CD4-positive, alpha-beta T cell treated with Interleukin-4 for 4 hours (primary cell): ENCODE measurements at places on chromosomes 11 and 22.

DNA sequence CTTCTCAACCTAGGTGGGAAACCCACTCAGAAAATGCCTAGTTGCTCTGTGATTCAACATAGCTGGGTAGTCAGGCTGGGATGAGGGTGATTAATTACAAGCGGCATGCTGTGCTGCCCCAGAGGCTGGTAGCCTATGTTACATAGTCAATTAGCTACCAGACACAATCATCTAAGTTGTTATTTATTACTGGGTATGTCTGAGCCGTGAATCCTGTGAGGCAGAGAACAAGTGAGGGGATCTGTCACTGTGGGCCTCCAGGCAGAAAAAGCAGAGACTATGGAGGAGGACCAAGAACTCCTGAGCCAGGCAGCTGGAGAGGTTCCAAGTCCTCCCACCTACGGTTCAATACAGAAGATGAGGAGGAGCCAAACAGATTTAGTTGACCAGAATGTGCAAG is 186.6 kb upstream of the BDNF start:
- no peak for DNase-seq

DNA sequence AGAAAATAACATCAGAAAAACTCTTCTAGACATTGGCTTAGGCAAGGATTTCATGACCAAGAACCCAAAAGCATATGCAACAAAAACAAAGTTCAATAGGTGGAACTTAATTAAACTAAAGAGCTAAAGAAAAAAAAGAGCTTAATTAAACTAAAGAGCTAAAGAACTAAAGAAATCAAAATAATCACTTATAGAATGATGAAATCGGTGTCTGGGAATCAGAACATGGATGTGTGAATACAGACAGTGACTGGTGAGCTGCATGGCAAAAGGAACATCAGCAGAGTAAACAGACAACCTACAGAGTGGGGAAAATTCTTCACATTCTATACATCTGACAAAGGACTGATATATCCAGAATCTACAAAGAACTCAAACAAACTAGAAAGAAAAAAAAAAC is 41.4 kb downstream of the ZNF280B start:
- DNase-seq, result no peak

GRCh38 chr11:93906486-93906885 is 56.1 kb upstream of the VSTM5 start:
- DNase-seq, result no peak

DNA sequence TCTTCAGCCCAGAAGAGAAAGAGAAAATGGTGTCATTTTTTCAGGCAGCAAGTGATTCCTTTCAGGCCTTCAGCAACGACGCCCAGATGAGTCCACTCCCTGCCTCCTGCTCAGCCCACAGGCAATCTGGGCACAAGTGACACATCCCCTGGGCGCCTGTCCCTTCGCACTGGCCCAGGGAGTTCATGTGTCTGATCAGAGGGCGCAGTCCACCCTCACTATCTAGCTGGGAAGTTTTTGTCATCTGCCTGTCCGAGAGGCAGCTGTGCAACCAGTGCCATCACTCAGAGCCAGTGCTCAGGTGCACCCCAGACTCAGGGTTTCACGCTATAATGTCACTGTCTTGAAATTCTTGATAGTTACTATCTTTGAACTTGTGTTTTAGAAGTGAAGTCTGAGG is 1.4 kb upstream of the KCNQ1OT1 start:
- no peak for DNase-seq

DNA sequence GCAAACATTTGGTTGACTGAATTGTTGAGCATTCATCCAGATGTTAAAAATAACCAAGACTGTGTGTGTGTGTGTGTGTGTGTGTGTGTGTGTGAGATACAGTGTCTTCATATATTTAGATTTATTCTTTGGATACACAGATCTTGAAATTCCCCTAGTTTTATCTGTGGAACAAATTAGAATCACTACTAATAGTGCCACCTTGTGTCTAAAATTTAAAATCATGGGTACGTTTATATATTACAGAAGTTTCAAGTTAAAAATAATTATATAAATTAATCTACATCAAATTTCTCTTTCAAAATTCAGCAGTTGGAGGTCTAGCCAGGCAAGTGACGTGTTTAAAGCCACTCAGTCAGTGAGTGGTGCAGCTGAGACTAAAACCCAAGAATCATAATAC is 1566.2 kb upstream of the TENM4 start:
- DNase-seq, result no peak

- no peak for DNase-seq
Measured at GRCh38 chr11:79196950-79197349, 243.9 kb downstream of the TENM4 start.

DNA sequence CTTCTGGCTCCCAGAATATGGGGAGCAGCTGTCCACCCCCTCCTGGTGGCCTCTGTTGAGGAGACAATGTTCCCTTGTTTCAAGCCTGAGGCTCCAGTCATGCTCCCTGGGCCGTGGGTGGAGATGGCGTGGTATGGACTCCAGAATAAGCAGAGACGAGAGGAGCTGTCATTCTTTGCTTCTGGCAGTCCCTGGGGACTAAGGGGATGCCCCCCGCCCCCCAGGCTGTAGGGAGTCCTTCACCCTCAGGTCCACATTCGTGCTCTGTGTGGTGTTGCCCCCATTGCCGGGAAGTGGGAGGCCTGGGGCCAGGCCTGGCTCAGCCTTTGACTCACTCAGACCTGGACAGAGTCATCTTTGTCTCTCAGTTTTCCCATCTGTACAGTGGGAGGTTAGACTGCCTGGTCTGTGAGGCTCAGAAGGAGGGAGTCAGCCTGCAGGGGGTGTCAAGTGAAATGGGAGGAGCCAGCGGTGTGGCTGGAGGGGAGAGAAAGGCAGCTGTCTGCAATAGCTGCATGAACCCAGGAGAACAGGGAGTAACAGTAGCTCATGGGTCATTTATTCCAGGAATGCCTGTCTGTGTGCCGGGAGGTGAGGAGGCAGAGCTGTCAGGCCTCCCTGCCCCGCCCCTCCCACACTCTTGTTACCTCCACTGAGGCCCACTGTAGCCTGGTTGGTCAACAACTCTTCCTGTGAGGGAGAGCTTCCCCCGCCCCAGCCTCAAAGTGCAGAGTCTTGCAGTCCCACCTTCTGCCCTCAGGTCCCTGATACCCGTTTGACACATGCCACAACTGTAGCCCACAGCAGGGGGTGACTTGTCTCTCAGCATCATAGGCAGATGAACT is 6.3 kb downstream of the ARHGEF17 start:
- no peak for DNase-seq

- no peak for DNase-seq
Measured at GRCh38 chr11:130603335-130603906, 155.0 kb downstream of the ADAMTS15 start.

- DNase-seq, result no peak
Measured at GRCh38 chr11:104956528-104956927, 11.8 kb downstream of the CASP4 start.

DNA sequence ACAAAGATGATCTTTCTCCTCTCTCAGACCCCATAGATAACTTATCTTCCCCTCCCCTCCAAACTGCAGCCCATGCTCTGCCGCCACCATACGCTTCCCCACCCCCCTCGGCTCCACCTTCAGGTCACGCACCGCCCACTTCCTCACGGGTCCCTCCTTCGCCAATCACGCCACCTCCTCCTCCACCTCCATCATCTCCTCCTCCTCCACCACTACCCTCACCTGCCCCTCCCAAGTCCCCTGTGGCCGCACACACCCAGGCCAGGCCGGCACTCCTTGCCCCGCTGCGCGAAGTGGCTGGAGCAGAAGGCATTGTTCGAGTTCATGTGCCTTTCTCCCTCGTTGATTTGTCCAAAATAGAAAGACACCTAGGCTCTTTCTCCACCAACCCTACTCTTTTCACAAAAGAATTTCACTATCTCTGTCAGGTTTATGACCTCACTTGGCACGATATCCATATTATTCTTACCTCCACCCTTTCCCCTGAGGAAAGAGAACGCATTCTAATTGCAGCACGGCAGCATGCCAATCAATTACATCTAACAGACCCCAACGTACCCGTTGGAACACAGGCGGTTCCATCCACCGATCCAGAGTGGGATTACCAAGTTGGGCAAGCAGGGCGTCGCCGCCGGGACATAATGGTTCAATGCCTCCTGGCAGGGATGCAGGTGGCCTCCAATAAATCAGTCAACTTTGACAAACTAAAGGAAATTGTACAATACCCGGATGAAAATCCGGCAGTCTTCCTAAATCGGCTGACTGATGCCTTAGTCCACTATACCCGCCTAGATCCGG is 12.3 kb upstream of the OR56A3 start:
- DNase-seq, result no peak

- DNase-seq, result no peak
Measured at GRCh38 chr22:36548606-36549005, 19.6 kb upstream of the EIF3D start.

DNA sequence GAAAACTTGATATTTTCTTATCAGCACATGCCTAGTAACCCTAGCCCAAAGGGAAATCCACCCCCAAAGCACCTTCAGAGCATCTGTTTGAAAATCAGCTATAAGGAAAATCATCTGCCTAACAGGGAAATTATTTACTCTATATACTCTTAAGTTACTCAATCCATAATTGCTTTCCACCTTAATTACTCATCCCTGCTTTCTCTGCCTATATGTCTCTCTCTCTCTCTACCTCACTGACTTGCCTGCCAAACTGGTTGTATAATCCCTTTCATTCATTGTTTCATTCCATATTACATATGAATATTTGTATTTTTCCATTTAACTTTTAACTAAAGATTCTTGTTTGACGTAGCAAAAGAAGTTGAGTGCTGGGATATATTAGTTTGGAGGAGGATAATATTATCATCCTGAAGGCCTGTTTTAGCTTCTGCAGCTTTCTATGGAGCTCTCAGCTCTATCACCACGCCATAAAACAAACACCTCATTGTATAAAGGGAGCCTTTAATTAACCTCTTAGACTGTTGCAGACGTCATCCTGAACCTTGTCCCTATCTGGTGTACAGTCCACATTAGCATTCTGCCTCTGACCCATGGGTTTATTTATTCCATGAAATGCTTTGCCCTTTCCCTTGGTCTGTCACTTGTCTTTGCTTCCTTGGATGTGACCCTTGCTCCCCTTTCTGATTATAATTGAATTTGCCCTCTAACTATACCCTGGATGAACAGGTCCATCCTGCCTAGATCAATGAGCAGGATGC is 98.9 kb downstream of the INSC start:
- no peak for DNase-seq

DNA sequence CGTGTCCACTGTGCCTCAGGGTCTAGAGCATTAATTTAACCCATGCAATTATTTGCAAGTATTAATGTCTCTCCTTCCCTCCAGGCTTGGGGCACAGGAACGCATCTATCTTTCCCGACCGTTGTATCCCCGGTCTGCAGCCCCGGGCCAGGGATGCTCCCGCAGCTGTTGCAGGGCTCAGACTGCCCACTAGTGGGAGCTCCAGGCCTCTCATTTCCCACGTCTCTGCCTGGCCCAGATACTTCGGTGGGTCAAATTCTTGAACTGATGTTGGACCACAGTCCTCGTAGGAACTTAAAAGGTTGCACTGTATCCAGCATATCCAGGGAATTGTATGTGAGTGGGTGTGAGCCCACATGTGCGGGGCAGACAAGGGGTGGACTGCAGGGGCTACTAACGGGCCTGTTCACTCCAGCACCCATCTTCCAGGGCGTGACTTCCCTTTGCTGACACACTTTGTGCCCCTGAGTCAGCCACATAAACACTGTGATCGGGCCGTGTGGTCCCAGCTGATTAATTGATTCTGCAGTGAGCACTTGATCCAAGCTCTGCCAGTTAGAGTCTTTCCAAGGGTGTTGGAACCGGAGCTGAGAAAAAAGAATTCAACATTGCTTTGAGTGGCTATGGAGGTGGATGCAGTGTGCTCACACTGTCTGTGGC is 451.3 kb downstream of the TBC1D22A start:
- DNase-seq, result peak; percentile 9

GRCh38 chr11:92453055-92453454 is 228.4 kb downstream of the FAT3 start:
- DNase-seq, result no peak

- DNase-seq, result no peak
Measured at GRCh38 chr22:24433001-24433827, 5.8 kb downstream of the ADORA2A start.

DNA sequence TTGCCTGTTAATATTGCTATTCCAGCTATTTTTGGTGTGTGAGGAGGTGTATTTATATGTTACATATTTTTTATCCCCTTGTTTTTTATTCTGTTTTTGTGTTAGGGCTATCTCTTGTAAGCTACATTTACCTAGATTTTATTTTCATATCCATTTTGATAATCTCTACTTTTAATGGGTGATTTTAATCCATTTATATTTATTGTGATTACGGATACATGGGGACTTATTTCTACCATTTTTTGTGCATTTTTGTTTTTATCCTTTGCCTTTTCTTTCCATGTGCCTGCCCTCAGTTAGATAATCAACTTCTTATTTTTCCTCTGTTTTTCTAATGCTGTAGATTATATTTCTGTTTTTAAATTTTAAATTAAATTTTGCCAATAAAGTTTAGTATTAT is 28.3 kb downstream of the PDHX start:
- no peak for DNase-seq

- DNase-seq, result no peak
Measured at GRCh38 chr22:27331526-27332281, 469.9 kb downstream of the MN1 start.

DNA sequence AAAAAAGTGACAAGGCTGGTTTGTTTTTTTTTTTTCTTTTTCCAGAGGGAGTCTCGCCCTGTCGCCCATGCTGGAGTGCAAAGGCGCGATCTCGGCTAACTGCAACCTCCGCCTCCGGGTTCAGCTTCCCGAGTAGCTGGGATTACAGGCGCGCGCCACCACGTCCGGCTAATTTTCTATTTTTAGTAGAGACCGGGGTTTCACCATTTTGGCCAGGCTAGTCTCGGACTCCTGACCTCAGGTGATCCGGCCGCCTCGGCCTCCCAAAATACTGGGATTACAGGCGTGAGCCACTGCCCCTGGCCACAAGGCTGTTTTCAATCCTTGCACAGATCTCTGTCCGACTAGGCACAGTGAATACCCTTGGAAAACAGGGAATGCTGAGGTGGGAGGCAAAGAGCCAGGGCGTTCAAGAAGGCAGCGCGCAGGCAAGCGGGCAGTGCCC is 566 bp downstream of the ATP6V1E1 start:
- DNase-seq, result no peak

DNA sequence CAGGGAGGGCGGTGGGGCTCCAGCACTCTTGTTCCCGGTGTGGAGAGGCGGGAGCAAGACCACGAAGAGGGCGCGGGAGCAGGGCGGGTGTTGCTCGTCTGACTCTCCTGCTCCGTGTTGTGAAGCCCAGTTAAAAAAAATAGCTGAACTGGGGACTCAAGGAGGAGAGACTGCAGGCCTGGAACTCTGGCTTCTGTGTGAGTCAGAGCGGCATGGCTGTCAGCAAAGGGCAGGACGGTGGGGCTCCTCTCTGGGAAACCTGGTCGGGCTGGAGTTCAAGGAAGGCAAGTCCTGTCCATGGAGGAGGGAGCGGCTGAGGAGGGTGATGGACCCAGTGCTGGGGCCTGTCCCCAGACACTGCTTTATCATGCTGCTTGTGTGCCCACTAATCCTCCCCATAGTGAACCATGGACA is 152.3 kb downstream of the FEZ1 start:
- DNase-seq, result no peak

- no peak for DNase-seq
Measured at GRCh38 chr11:8257003-8257664, 6.5 kb downstream of the LMO1 start.

GRCh38 chr11:75773595-75774353 is 5.2 kb downstream of the DGAT2 start:
- DNase-seq, result peak; percentile 10

GRCh38 chr11:35012467-35013191 is 96.2 kb downstream of the PDHX start:
- DNase-seq, result peak; percentile 82
